Stimulated activated CD4-positive, alpha-beta T cell treated with anti-CD3 and anti-CD28 coated beads, Interleukin-1b, Interleukin-23, amount 100 ng/mL, for 1 hour (primary cell): ENCODE measurements at places on chromosomes 11 and 22.

- DNase-seq, result no peak
These were observed 13.0 kb upstream of the MYEOV start for GRCh38 chr11:69280994-69281393.

GRCh38 chr11:111045407-111045803, 200.1 kb upstream of the POU2AF2 start:
- DNase-seq, result no peak

GRCh38 chr11:126742582-126742981, 258.0 kb downstream of the KIRREL3 start:
- no peak for DNase-seq

- no peak for DNase-seq
These were observed 533.5 kb downstream of the BUD13 start for GRCh38 chr11:116239247-116239646.

GRCh38 chr22:46788441-46789172, 26.2 kb downstream of the TBC1D22A start:
- no peak for DNase-seq

- DNase-seq, result no peak
These were observed 14.2 kb upstream of the TECTA start for GRCh38 chr11:121086866-121087265.

DNA sequence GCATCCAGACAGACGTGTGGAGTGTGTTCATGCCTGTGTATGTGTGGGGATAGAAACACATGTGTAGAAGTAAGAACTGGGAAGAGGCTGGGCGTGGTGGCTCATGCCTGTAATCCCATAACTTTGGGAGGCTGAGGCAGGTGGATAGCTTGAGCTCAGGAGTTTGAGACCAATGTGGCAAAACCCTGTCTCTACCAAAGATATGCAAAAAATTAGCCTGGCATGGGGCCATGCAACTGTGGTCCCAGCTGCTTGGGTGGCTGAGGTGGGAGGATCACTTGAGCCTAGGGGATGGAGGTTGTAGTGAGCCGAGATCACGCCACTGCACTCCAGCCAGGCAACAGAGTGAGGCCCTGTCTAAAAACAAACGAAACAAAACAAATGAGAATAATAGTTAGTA, 1166.6 kb downstream of the TBC1D22A start:
- no peak for DNase-seq
